Astrocyte of the spinal cord (primary cell): ENCODE measurements at places on chromosomes 4 and X.

DNA sequence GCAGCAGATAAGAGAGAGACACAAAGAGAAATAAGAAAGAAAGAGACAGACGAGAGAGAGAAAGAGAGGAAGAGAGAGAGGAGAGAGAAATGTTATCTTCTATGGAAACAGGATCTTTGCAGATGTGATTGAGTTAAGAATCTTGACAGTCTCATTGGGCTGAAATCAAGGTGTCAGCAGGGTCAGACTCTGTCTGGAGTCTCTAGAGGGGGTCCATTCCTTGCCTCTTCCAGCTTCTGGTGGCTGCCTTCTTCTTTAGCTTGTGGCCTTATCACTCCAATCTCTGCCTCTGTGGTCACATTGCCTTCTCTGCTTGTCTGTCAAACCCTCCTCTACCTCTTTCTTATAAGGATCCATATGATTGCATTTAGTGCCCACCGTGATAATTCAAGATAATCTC is 21.8 kb upstream of the GRPR start:
- no peak for DNase-seq

- no peak for DNase-seq
Observed at GRCh38 chr4:143023239-143023918, 161.3 kb upstream of the USP38 start.

GRCh38 chr4:148312956-148313490 is 129.2 kb downstream of the NR3C2 start:
- no peak for DNase-seq

- DNase-seq, result no peak
Observed at GRCh38 chr4:40288566-40288965, 46.6 kb upstream of the CHRNA9 start.

- DNase-seq, result no peak
Observed at GRCh38 chrX:154465601-154466000, 7.5 kb downstream of the PLXNA3 start.

DNA sequence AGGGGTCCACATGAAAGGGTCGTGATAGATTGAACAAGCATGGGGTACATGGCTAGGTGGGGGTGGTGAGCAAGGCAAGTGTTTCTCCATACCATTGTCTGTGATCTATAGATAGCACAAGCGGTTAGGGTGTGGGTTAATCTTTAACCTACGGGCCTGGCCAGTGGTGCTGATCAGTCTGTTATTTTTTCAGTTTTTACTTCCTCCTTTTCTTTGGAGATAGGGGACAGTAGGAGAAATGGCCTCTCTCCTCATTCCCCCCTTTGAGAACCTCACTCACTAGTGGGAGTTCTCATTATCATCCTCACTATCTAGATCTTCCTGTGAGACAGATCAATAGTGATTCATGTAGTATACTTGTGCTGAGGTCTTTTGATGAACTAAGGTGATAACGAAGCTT is 16.2 kb upstream of the GPKOW start:
- no peak for DNase-seq

GRCh38 chr4:108100827-108101226 is 67.9 kb downstream of the LEF1 start:
- DNase-seq, result no peak

DNA sequence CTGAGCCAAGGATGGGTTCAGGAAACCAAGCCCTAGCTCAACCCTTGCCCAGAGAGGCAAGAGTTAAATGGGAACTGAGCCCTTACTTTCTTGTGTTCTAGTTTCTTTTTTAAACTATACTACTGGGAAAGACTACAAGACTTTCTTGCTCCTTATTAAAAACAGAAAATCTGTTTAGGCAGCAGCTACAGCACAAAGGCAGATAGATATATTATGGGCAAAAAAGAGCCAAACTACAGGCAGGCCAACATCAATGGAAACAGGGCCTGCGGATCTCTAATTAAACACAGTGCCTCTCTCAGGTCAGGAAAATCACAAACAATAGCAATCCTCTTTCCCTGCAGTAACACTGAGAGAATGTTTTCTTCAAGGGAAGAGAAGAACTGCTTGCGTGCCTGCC is 226.0 kb downstream of the LDB2 start:
- DNase-seq, result no peak
